ENCODE measurements at places on chromosomes 3 and 15.

- DNase-seq: no peak
Observed at GRCh38 chr3:44128057-44128775, 113.5 kb upstream of the TOPAZ1 start.

DNA sequence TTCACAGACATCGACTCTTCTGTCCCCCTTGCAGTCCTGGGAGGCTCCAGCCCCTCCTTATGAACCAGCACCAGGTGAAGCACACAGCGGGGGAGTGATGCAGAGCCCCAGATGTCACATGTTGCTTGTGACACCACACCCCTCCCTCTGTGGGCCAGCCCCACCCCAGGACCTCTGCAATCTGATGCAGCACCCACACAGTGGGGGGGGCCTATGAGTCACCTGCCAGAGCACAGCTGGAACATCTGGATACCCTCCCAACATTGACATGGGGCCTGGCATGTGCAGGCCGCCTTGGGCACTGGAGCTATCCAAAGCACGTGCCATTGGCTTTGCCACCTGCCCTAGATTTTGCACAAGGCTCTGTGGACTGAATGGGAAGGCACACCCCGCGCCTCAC is 70.5 kb downstream of the FEM1B start:
- DNase-seq: peak; percentile 35

GRCh38 chr3:69085833-69086722 is 1.3 kb downstream of the ARL6IP5 start:
- peak; percentile 30 for DNase-seq

DNA sequence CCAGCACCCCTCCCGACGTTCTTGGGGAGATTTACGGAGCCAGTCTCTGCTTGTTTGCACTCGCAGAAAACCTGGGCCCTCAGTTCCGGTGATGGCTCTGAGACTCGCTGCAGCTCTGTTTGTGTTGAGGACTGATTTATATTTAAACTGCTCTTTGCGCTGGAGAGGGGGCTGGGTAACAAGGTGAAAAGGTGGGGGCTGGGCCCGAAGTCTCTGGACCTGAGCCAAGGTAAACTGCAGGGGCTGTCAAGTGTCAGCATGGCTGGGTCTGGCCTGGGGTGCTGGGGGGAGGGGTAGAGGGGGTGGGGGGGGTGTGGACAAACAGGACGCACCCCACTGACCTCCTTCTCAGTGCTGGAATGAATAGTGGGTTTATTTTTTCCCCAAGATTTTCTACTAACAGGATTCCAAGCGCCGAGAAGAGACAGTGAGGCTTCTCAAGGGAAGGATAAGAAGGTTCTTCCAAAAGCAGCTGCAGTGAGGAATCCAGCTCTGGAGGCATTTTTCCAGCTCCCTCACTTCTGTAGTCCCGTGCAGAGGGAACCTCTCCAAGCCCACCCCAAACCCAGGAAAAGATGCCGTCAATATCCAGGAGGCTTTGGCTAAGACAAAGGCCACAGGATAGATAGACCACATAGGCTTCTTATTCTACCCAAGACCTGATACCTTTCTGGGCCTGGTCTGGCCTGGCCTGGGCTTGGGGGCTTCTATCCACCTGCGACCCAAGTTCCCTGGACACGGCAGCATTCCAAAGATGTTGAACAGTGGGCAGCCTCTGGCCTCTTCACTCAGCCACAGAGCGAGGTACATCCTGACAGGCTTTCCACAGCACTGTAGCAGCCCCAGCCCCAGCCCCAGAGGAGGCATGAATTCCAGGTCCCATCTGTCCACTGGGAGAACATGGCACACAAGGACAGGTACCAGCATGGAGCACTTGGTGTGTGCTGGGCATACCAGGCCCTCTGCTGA is 938 bp upstream of the SLCO2A1 start:
- DNase-seq: no peak

- DNase-seq: no peak
Observed at GRCh38 chr15:75143738-75144334, 57.8 kb upstream of the C15orf39 start.

DNA sequence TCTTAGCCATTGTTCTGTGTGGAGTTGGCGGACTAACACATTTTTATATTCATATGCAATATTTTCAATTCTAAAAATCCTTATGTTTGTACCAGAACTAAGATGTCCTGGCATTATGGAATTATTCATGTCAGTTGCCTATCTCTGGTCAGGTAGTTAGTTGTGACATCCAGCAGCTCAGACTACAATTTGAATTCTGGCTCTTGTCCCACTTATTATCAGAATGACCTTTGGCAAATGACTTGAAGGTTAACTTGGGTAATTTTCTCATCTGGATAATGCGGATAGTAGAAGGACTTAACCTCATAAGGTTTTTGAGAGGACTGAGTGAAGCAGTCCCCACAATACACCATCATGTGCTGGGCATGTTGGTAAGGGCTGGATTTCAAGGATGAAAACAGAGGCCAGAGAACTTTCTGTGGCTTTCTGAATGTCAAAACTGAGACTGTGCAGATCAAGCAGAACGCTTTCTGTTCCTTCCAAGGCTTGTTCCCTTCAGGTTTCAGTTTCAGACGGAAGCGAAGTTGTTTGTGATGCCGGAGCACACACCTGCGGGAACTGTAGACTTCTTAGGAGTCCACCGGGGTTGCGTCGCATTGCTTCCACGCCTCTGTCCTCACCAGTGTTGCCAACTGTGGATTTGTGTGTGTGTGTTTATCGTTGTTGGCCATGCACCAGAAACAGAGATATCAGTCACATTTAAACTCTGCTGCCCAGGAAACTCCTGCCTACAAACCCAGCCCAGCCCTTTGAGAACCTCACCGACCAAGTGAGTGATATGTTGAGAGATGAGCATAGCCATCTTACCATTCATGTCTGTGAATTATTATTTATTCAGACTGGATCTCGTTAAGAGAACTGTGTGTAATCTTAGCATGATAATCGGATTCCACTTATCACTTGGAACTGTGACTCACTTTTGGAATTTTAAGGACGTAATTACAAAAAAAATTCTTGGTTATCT is 76.0 kb downstream of the PTPRG start:
- no peak for DNase-seq

DNA sequence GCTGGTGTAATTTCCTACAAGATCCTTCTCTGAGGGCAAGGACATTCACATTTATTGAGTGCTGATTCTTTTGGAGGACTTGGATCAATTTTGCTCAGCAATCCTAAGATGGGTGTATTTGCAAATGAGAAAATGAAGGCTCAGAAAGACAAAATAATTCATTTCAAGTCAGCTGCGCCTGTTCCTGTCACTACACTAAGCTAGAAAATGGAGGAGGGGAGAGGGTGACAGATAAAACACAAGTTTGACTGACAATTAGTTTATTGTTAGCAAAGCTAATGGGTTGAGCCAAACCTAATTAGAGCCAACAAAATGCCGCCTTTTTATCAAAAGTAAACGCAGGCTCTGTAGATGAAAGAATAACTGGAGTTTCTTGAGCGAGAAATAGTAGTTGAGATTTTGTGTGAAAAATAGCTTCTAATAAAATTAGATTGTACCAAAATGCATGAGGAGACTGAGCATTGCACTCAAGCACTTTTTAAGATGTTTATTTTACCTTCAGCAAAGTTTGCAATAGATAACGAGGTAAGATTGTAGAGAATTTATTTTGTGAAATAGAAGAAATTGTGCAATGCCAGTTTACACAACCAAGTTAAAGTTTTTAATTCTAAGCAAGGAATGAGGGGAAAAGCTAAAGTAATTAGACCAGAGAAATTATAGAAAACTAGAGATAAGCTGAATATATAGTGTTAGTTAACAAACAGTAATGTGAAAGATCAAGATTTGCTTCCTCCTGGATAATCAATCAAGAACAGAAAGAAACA is 39.6 kb upstream of the SECISBP2L start:
- DNase-seq: no peak

DNA sequence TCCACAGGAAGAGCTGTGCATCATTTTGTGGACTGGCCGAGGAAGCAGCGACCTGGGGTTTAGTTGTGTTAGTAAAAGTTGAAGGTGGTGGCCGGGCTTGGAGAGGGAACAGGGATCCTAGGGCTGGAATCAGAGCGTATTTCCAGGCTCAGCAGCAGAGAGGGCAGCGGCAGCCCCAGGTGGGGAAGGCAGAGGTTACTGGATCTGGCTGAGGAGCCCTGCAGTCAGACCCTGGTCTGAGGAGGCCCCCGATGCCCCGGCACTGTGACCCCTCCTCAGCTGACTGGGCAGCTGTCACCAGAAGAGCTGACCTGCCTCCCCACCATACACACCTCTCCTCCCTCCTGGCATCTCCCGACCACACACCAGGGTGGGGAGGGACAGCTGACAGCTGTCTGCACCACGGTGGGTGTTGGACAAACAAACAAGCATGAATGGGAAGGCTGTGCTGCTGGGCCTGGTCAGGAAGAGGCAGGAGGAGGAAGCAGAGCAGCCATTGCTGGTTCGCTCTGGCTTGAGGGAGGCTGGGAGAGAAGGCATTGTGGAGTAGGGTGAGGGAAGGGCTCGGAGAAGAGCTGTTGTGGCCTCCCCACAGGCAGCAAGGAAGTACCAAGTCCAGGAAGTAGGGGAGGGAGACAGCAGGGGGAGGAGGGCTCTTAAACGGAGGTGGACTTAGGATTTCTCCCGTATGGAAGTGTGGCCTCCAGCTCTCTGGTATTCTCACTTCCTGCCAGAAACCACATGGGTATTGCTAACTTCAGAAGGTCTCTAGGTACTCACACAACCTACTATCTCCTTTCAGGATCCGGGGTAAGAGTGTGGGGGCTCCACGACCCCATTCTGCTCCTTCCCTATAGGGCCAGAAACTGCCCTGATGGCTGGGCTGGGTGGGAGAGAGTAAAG is 49.5 kb upstream of the HACD2 start:
- no peak for DNase-seq

DNA sequence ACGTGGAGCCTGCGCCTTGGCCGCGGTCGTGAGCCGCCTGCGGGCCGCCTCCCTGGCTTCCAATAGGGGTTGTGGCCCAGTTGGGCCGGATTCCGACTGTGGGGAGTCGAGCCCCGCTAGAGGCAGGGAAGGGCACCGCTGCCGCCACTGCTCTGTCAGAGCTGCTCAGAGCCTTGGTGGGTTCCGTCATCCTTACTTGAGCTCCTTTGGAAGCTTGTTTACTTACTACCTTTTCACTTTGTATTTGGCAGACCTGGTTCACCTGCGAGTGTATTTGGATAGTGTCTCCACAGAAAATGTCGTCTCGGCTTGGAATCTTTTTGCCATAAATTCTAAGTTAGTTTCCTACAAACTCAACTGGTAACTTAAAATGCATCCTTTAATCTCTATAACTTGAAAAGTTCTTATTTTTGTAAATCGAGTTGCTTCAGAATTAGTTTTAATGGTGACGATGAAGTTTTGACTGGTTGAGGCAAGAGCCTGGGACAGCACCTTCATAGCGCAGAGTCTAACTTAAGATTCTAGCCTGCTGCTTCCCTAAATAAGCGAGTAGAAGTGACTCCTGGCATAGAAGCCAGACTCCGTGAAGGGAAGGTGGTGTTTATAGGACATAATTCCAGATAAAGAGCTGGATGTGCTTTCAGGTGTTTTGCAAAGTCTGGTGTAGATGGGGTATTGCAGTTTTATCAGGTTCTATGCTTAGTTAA is 800 bp downstream of the DAG1 start:
- DNase-seq: no peak

DNA sequence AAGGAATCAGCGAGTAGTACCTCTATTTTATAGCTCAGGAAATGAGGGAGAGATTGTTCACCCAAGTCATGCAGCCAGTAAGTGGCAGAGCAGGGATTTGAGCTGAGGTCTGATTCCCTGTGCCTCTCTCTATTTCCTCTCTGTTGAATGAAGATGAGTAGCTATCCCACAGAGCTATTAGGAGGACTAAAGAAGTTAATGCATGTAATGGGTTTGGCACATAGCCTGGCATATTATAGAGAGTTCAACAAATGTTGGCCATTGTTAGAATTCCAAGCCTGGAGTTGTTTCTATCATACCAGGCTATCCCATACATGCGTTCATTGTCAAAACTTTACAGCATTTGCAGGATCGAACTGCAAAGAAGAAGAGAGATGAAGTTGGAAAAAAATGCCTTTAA is 21.8 kb upstream of the KLHL6 start:
- DNase-seq: no peak

DNA sequence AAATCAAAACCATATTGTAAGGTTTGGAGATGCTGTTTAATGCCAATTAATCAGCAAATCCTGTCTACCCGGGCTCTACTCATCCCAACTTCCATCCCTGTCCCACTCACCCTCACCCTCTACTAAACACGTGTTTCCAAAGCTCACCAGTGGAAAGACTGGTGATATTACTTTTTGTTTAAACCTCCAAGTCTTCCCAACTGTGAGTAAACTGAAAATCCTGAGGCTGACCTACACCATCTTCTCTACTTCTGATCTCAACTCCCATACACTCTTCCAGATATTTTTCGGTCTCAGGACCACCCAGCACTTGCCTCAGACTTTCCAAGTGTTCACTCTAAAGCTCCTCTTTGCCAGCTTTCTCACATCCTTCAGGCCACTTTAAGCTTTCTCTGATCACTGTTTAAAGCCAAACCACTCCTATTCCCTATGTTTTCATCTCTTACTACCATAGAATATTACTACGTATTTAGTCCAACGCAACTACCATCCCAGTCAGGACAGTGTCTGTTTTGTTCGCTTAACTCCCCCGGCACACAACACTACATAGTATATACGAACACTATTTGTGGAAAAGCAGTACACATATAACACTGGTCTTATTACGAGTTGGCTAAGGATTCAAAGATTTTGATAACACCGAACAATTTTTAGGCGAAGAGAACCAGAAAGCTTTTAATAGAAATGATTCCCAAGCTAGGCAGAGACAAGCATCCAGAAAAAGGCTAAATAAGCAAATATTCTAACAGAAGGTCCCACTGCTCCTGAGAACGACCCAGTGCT is 684 bp downstream of the RPL4 start:
- DNase-seq: no peak

DNA sequence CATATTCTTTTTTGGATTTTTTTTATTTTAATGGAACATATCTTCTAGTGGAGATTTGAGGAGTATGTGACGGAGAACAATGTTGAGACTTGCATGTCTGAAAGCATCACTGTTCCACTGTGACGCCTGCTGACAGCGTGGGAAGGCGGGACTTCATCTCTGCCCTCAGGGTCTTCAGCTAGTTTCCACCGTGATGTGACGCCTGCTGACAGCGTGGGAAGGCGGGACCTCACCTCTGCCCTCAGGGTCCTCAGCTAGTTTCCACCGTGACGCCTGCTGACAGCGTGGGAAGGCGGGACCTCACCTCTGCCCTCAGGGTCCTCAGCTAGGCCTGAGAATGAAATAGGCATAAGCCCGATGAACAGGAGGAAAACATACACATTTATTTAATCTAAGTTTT is 70.7 kb downstream of the LMLN start:
- DNase-seq: no peak
